ENCODE measurements at places on chromosomes 11 and 22.

GRCh38 chr11:93072229-93072914, 102.9 kb downstream of the MTNR1B start:
- no peak for DNase-seq

DNA sequence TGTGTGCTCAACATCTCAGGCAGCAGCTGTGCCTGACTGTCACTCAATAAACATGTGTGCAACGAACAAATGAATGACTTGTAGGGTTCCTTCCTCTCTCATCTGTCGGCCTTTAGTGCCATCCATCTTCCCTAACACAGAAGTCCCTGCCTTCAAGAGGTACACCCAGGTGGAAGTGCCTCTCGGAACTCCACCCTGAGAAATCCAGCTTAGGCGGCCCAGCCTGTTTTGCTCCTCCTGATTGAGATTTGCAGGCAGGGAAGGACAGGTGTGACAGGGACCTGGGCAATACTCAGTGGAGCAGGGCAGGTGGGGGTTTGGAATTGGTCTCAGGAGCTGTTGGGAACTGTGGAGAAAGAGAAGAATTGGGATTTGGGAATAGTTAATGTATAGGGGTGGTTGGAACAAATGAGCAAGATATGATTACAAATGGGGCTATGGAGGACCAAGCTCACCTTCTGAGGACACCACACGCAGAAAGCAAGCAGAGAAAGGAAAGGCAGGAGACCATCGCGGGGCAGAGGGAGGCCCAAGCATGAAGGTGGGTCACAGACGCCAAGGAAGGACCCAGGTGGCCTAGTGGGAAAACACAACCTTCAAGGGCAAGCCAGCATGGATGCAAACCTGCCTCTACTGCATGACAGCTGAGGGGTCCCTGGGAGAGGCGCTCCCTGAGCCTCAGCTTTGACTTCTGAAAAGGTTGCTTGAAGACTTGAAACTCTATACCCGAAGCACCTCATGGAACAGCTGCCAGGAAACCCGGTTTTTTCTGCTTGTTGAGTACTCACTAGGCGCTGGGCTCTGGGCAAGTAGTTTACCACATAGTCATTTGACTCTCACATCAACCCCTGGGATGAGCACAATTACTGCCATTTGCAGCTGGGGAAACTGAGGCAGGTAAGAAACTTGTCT, 40.9 kb upstream of the ANO1 start:
- DNase-seq, result no peak

GRCh38 chr11:117677729-117678310, 119.2 kb downstream of the DSCAML1 start:
- DNase-seq, result no peak

DNA sequence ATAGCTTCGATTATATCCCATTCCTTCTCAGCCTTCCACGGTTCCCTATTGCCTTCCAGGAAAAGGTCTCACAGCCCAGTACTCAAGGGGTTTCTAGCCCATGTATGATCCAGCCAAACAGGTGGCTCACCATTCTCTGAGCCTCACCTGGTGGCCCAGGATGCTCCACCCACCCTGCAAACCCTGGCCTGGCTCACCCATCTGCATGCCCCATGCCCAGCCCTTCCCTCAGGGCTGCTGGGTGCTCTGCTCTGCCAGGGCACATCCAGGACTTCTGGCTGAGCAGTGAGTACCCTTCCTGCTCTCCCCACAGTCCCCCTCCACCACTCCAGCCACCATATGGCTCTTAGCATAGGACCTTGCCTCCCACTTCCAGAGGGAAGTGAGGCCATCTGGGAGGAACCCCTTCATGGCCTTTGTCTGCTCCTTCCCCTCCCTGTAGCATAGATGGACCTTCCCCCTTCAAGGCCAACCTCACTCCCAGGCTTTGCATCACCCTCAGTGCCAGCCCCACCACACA, 5.8 kb upstream of the RCOR2 start:
- no peak for DNase-seq

- no peak for DNase-seq
Measured at GRCh38 chr11:62179995-62180394, 10.0 kb upstream of the SCGB1D1 start.

GRCh38 chr11:122703541-122704272, 48.2 kb downstream of the UBASH3B start:
- no peak for DNase-seq

DNA sequence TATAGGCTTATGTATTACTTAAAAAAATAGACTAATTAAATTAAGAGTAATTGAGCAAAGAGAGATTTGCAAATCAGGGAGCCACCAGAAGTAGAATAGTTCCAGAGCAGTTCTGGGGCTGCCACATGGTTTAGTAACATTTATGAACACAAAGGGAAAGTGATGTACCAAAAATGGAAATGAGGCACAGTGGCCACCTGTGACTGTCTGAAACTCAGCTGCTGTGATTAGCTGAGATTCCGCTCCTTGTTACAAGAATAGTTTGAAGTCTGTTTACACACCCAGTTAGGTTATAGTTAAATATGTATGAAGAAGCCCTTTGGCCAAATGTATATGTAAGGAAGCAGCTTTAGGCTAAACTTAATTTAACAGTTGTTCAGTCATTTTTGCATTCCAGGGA, 901.5 kb upstream of the CHORDC1 start:
- DNase-seq, result no peak

- DNase-seq, result no peak
Measured at GRCh38 chr22:27993201-27993635, 74.2 kb upstream of the PITPNB start.

DNA sequence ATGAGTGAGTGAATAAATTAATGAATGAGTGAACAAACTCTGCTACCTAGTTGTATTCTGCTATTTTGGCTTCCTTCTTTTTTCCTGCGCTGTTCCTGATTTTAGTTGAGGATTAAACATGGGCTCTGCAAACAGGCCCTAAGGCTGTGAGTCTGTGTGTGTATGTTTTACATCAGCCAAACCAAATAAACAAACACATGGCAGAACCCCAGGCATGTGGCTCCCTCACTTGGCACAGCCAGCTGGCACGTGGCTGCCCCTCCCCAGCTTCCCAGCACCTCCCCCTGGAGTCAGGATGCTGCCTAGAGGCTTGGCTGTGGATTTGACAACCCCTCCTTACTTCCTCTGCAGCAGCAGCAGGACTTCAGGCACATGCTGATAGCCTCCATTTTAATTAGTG, 593.2 kb downstream of the INSC start:
- DNase-seq, result no peak

DNA sequence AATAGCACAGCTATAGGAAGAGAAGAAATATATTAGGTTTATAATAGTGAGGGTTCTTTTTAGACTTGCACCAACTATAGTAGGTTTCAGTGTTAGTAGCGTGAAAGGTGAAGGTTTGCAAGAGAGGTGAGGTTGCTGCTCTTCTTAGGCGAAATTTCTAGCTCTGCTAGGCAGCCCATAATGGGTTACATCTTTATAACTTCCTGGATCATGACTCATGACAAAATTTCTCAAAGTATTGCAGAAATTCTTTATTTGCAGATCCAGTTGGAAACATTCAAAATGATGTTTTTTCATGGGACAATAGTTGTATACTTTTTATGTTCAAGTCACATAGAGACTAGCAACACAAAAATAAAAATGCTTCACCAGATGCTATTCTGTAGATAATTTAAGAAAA, 260.0 kb downstream of the SOX6 start:
- no peak for DNase-seq

- DNase-seq, result no peak
Measured at GRCh38 chr22:31229402-31230079, 17.4 kb downstream of the LIMK2 start.

DNA sequence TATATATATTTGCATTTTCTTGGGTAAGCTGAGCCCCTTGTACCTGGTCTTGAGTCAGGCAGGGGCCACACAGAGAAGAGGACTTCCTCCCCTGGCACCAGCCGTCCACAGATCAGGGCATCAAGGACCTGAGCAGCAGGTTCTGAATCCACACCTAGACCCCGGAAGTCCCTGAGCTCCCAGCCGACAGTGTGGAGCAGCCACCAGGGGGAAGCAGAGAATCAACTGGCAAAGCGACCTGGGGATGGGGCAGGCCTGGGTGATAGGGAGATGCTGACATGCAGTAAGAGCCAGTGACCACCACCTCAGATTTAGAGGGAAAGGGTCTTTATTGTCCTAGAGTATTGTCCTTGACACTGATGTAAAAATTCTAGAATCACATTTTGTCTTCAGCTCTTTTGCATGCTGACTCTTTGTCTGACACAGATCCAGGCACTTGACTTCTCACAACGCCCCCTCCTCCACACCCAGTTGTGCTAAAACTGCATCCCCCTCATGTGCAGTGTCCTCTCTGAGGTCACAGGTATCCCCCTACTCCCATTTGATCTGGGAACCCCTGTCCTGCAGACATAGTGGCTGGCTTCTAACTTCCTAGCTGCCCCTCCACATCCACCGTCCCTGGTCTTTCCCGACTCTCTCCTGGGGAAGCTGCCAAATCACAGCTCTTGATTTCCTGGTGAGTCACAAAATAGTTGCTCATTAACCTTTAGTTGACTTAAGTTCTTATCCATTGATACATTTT, 109.3 kb downstream of the GGTLC2 start:
- peak; percentile 76 for DNase-seq

DNA sequence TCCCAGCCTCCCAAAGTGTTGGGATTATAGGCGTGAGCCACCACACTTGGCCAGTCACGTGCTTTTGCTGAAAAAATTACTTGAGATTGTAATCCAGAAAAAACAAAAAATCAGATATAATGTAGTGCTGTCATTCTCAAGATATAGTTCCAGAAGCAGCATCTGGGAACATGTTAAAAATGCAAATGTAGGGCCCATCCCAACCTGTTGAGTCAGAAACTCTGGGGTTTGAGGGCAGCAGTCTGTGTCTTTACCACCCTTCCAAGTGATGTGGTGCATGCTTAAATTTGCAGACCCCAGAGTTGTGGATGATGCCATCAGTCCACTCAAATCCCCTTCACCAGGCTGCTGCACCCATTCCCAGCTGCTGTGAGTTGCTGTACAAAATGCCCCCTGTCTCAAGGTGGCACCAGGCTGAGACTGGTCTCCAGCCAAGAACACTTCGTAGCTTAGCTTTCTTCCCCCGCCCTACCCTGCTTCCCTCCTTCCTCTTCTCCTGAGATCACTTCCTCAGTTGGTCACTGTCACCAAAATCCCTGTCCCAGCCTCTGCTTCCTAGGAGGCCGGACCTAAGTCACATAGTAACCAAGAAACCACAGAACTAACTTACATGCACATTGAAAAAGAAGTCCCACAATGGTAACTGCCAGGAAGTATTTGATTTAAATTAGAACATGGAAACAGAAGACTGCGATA, 18.2 kb upstream of the ARRB1 start:
- DNase-seq, result no peak

- no peak for DNase-seq
Measured at GRCh38 chr11:116471608-116472256, 301.1 kb downstream of the BUD13 start.

GRCh38 chr22:49971232-49972162, 10.9 kb downstream of the PIM3 start:
- DNase-seq, result peak; percentile 34

- DNase-seq, result no peak
Measured at GRCh38 chr11:31956310-31956709, 134.6 kb upstream of the RCN1 start.

DNA sequence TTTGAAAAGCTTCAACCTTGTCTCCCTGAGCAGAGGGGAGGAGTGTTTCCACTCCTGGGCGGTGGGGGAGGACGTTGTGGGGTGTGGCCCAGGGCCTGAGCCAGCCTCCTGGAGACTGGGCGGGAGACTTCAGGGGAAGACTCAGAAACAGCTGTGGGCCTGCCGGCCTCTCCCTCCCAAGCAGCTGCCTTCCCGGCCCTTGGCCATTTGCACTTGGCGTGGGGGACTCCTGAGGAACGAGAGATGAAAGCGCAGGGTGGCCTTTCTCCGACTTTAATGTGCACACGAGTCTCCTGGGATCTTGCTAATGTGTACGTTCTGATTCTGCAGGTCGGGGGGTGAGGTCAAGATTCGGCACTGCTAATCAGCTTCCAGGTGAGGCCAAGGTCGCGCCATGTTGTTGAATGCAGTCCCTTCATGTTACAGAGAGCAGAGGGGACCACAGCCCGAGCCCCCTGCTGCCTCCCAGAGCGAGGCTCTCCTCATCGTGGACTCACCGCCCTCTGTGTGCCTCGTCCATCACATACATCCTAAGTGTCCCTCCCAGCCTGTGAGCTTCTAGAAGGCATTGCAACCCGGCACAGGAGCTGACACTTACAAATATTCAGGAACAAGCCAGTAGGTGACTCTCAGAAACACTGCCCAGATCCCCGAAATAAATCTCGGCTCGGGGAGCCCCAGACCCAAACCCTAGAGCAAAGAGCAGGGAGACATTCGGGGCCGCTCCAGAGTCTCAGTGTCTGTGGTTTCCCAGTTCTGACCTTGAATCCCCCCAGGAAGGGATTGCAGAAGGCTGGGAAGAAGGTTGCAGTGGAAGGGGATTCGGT, 7.7 kb downstream of the LIF start:
- no peak for DNase-seq

- no peak for DNase-seq
Measured at GRCh38 chr11:57462597-57462996, 2.3 kb downstream of the RTN4RL2 start.

GRCh38 chr11:66292543-66293332, 1.0 kb downstream of the TMEM151A start:
- no peak for DNase-seq

DNA sequence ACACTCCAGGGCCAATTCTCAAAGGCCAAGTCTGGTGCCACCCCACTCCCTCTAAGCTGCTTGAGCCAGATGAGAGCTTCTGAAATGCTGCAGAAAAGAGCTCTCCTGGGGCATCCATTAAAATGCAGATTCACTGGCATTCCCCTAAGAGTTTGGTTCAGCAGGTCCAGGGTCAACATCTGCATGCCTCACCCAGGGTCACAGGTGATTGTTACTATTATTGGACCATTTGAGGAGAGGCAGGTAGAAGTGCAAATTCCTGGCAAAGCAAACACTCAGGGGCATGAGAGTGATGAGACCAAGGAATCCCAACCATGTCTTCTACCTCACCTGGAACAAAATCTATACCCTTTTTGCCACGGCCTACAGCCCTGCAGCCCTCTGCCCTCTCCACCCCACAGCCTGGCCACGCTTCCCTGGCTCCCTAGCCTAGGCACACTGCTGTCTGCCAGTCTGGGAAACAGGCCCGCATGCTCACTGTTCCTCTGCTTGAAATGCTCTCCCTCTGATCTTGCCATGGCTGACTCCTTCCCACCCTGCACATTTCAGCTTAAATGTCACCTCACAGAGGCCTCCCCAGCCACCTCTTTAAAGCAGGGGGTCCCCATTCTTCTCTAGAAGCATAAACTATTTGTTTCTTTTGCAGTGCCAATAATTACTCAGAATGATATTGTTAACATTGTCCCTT, 4.4 kb upstream of the P2RX6 start:
- DNase-seq, result no peak

- no peak for DNase-seq
Measured at GRCh38 chr11:126352934-126353801, 2.3 kb upstream of the ST3GAL4 start.

DNA sequence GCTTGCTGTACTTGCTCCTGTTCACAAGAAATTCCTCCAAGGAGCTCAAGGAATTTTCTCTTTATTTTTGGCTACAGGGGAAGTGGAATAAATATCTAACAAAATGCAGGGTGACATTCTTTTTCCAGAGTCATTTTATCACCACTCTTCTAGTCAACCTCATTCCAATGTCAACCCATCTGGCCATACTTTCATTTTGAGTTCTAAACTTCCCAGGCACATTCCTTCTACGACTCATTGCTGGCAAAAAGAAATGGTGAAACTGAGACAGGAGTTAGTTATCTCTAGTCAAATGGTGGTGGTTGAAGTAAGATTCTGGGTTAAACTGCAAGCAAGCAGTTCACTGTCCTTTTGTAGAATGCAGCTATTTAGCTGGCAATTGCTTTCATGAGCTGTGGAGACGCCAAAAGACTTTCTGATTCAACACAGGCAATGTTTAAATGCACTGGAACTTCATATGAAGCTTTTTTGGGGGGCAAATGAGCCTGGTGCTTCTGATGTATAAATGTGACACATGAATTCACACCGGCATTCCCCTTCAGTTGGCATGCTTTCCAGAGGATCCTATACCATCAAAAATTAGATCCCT, 304.6 kb downstream of the CADM1 start:
- DNase-seq, result no peak

Data from CD8-positive, alpha-beta T cell (primary cell).